Stimulated activated CD4-positive, alpha-beta T cell treated with anti-CD3 and anti-CD28 coated beads, Interleukin-4, amount 100 ng/mL, for 1 hour (primary cell): ENCODE measurements at places on chromosomes 7 and 10.

- no peak for DNase-seq
These were observed 28.1 kb upstream of the SLC26A4 start for GRCh38 chr7:107632492-107632865.

- DNase-seq, result no peak
These were observed 13.4 kb downstream of the JCAD start for GRCh38 chr10:30045961-30046360.

DNA sequence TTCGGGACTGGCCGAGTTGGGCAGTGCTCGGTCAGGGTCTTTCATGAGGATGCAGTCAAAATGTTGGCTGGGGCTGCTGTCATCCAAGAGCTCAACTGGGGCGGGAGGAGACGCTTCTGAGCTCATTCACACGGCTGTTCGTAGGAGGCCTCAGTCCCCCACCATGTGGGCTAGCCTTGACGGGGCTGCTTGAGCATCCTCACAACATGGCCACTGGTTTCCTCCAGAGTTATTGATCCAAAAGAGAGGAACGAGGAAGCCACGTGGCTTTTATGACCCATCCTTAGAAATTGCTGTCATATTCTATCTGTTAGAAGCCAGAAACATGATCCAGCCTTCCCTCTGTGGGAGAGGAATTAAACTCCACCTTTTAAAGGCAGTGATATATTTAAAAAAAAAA, 68.1 kb downstream of the GTF2IRD1 start:
- no peak for DNase-seq

GRCh38 chr10:986881-987619, 1.2 kb upstream of the GTPBP4 start:
- no peak for DNase-seq

GRCh38 chr7:54898659-54899340, 120.0 kb upstream of the EGFR start:
- no peak for DNase-seq

- no peak for DNase-seq
These were observed 150.2 kb downstream of the NSUN6 start for GRCh38 chr10:18501198-18501597.

- no peak for DNase-seq
These were observed 26.3 kb upstream of the CCDC7 start for GRCh38 chr10:32419615-32420014.

GRCh38 chr10:72175149-72175548, 40.7 kb upstream of the ANAPC16 start:
- no peak for DNase-seq

DNA sequence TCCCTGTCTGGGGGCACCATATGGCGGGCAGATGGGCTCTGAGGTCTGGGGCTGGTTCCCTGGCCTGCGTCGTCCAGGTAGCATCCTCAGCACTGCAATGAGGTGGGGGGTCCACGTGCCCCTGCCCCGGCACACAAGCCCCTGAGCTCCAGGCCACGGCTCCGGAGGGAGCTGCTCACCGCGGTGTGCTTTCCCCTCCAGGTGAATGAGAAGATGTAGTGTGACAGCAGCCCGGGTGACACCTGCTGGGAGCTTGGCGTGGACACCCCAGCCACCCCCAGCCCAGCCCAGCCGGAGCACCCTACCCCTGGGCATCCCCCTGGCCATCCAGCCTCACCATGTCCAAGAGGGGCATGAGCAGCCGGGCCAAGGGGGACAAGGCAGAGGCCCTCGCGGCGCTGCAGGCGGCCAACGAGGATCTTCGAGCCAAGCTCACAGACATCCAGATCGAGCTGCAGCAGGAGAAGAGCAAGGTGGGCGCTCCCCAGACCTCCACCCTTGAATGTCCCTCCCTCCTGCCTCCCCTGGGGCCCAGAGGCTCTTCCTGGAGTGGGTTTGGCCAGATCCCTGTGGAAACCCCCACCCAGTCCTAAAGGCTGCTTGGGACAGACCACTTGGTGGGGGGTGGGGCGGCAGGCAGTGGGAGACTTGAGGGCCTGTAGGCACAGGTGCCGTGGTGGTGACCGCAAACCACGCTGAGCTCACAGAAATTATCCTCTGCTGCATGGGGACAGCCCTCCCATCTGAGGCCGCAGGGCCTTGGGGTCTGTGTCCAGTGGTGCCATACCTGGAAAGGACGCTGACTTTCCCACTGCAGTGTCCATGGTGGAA, 38.9 kb downstream of the JAKMIP3 start:
- no peak for DNase-seq

DNA sequence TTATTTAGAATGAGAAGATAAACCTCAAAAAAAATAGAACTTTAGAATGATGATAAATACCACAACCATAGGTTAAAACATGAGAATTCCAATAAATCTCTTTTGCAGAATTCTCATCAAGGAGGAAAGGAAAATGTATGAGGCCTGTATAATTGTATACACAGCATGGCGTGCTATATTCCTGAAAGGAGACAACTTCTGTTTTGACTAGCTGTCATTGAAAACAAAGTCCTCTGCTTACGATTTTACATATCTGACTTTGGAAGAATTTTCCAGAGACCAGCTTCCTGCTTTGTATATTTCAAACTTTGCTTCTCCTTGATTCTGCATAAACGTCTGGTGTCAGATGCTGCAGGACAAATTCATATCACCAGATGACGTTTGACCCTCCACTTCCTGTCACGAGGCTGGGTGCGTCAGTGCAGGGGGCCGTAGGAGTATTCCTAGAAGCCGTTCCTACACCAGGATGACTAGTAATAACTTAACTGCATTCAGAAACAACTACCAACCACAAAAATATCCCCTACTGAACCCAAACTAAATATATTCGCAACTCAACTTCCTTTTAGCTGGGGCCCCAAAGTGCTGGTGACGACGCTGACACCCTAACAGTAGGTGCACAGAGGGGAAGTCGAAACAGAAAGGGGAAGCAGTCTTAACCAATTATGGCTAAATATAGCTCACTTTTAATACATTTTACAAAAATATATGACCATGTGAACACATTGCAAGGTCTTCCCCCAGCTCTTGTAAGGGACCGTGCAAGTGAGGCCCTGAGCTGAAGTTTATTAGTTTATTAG, 178.6 kb upstream of the INHBA start:
- DNase-seq, result peak; percentile 72

GRCh38 chr10:70674560-70675495, 2.5 kb downstream of the ADAMTS14 start:
- no peak for DNase-seq

- DNase-seq, result no peak
These were observed 4.2 kb upstream of the KCP start for GRCh38 chr7:128914566-128915151.

- no peak for DNase-seq
These were observed 65.5 kb downstream of the HPSE2 start for GRCh38 chr10:99170116-99170675.

- no peak for DNase-seq
These were observed 295.5 kb downstream of the MDFIC start for GRCh38 chr7:115217373-115217772.

- no peak for DNase-seq
These were observed 60.6 kb upstream of the PAX2 start for GRCh38 chr10:100684688-100685235.

- DNase-seq, result no peak
These were observed 120.6 kb downstream of the SH3PXD2A start for GRCh38 chr10:103734731-103735130.

DNA sequence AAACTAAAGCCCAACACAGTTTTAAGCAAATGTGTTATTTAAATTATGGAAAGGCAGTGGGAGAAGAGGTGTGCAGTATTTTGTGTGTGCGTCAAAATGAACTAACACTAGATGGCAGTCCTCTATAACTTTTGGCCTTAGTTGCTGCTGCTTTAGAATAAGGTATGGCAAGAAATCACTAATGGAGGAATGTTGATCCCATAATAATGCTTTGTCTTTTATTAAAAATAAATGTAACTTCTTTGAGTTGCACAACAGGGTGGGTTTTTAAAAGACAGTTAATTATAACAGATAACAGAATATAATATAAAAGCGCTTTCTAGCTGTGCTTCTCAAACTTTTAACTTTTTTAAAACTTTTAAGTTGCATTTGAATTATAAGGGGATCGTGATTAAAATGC, 56.4 kb downstream of the BBS9 start:
- no peak for DNase-seq

DNA sequence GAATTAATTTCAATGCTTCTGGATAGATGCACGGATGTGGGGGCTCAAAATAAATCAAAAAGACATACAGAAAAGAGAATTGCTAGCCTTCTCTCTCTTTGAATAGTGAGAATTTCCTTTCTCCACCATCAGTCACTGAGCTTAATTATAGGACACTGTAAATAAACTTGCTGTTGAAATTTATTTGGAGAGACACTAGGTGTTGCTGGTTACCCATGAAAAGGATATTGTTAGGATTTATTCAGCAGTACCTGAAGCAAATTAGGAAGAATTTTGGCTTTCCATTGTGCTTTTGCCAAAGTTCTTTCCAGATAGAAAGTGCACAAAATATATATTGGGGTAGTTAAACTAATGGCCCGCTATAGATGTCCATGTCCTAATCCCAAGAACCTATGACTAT, 27.6 kb downstream of the GCC1 start:
- no peak for DNase-seq

DNA sequence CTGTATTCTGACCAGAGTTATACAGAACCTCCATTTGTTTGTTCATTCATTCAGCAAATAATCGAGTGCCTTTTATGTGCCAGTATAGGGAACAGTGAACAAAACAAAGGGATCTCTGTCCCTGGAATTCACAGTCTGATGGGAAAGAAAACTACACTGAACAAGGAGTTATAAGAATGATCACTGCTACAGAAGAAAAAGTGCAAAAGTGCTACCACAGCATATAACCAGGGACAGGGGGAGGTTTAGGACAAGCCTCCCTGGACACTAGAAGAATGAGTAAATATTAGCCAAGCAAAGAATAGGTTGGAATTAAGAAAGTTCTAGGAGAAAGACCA, 4.2 kb downstream of the CLDN12 start:
- DNase-seq, result no peak

- no peak for DNase-seq
These were observed 57.5 kb upstream of the CREB5 start for GRCh38 chr7:28354601-28355402.
